Tibial nerve (tissue), 4 donors: ENCODE measurements at places on chromosomes 16 and 17.

DNA sequence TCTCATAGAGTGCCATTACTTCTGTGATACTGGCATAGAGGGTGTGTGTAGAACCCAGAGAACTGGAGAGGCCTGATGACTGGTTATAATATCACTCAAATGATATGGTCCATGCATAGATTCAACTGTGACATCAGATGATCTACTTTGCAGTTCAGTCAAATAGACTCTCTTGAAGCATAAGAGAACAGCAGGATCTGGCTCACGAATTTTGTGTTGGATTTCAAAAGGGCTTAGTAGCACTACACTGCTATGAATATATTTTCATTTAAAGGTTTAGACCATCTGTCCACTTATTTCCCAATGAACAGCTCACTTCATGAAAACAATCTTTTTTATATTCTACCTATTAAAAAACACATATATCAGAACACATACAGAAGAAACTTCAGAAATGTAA lies 119.7 kb downstream of the KIF2B start:
- no peak for DNase-seq

DNA sequence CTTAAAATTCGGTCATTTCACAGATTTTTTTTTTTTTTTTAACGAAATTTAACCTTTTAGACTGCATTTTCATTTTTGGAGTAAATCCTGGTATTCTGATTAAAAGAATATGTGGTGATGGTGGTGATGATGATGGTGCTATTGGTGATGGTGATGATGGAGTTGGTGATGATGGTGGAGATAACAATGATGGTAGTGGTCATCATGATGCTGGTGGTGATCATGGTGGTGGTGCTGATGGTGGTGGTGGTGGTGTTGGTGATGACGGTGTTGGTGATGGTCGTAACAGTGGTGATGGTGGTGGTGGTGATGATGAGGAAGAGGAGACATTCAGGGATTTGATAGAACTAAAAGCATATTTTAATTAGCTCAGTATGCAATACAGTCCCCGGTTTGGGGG lies 84.0 kb downstream of the TNRC6C start:
- DNase-seq: no peak

GRCh38 chr17:29057361-29057760 lies 14.4 kb downstream of the PIPOX start:
- DNase-seq: no peak

DNA sequence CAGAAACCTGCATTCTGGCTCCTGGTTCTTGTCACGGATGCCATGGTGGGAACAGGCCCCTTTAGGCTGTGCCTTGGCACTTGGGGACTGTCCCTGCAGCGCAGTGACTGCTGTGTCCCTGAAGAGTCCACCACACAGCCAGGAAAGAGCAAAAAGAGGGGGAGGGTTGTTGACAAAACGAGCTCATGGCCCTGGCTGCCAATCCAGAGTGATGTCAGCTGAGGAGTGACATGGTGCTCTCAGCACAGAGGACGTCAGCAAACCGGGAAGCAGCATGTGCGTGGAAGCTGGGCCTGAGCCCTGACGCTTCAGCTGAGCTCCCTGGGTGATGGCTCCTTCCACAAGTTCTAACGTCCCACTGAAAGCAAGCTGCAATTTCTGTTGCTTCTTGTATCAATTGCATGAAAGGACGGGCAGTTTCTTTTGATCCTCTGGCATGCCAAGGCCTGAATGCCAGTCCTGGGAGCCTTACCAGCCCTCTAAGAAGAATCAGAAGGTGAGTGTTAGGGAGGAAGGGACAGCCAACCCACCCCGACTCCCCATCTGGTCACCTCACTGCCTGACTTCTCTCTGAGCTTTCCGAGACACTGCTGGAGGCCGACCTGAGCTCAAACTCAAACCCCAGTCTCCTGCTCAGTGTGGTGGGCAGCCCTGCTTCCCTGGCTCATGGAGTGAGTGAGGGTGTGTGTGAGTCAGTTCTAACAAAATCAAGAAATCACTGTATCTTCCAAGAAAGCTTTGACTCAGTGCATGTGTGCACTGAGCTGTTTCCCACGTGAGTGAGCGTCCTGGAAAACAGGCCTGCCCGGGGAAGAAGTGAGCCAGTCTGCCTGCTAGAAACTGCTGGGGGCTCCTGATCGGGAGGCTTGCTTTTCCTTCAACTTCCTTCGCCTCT lies 14.7 kb upstream of the WNT3 start:
- no peak for DNase-seq

DNA sequence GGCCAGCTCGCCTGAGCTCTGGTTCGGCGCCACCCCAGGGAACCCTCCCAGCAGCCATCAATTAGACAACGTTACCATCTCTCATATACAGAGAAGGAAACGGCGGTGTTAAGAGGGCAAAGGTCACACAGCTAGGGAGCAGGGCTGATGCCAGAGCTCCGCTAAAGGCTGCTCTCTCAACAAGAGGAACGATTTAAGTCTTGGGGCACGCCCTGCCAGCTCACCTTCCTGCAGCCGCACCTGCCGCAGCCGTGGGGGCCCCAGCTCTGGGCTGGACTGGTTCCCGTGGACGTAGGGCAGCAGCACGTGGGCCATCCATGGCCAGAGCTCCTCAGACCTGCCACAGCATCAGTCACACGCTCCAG lies 43.5 kb downstream of the PKD1 start:
- DNase-seq: no peak
